ENCODE measurements at places on chromosomes 2 and 18.

GRCh38 chr2:237798236-237799059, at the start of gene RBM44:
RBM44 (plus strand) TSS chr2:237798779; CDS start chr2:237813610, 14,831 bp downstream.
- DNase-seq: no peak

DNA sequence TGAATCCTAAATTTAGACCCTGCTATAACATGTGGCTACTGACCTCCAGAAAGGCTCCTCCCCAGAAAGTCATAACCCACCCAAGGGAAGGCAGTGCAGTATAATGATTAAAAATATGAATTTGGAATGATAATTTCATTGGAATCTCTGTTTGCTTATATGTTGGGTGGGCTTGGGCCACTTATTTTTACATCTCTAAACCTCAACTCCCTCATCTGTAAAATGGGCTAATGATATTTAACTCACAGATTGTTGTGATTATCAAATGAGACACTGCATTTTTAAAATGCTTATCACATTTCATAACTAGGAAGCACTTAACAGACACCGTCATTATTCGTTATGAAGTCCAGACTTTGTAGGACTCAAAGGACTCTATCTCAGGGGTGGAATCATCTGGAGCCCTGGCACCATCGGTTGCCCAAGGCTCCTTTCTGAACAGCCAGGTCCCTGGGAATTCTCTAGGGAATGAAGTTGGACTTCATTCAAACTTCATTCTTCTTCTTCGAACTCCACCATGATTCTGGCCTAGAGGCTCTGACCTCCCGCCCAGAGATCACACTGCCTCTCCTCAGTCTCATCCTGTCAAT, 33.1 kb upstream of the RMDN2 start:
- no peak for DNase-seq

- no peak for DNase-seq
These were observed 6.7 kb downstream of the MIB1 start for GRCh38 chr18:21747268-21747667.

- no peak for DNase-seq
These were observed 5.3 kb upstream of the FLACC1 start for GRCh38 chr2:201362396-201362795.

DNA sequence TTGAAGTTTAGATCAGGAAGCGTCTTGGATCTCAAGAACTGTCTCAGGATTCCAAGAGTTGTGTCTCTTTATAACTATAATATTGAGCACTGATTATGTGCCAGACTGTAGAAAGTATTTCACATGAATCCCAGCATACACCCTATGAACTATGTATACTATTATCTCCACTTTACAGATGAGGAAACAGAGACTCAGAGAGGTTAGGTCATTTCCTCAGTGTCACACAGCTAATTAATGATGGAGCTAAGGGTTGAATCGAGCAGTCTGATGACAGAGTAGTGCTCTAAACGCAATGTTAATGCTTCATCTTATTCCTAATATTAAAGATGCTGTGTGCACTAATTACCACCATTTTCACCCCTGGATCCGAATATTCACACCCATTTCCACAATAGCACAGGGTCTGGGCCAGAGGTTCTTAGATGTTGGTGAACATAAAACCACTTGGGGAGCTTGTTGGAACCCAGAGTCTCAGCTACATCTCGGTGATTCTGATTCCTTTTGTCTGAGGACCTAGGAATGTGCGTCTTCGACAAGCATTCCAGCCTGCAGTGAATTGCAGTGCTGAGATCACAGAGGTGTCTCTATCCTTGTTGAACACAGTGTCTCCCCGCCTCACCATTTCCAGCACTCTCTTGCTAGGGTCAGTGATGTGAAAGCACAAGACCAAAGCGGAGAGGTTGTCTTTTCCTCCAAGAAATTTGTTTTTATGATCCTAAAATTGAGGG, 213.8 kb downstream of the SP3 start:
- no peak for DNase-seq

DNA sequence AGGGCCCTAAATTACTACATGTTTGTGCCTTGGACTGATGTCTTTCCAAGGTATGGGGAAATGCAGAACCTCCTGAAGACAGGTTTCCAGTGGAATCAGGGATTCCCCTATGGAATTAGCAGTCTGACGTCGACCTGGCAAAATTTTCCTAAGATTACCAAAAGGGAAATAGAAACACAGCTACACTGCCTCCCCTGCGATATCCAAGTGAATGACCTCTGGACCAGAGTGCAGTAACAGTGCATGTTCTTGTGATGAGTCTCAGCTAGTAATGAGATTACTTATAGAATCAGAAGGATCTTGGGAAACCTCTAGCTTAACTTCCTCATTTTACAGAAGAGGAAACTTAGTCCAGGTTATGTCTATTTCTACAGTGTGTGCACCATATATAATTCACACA, 21.3 kb upstream of the CHST9 start:
- no peak for DNase-seq

GRCh38 chr2:143885461-143885860, 634.5 kb downstream of the ZEB2 start:
- no peak for DNase-seq

Data from cardiac septum (tissue), 1 donor.